Urinary bladder (tissue), 4 donors: ENCODE measurements at places on chromosomes 5 and 9.

DNA sequence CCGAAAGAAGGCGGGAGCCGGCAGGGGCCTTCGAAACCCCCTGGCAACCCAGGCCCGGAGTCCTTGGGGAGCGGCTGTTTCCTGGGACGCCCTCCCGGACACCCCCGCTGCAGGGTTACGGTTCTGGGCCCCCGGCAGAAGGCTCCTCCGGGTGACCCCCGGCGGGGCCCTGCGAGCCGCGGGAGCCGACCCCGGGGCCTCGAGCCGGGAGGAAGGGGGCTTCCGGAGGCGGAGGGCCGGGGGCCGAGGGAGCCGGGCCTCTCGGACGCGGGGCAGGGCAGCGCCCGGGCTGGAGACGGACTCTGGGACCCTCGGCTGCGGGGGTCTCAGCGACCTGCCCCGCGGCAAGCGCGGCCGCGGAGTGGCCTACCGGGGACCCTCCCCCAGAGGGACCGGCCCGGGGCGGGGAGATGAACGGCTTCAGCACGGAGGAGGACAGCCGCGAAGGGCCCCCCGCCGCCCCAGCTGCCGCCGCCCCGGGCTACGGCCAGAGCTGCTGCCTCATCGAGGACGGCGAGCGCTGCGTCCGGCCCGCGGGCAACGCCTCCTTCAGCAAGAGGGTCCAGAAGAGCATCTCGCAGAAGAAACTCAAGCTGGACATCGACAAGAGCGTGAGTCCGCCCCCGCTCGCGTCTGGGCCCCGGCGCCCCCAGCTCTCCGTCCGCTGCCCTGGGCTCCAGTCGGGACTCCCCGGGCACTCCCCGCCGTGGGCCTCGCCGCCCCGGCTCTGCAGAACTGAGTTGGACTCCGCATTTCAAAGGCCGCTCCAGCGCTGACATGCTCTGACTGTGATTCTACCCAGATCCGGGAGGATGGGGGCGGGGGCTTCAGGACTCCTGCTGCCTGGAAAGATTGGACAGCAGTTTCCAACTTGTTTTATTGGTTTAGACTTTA lies 645 bp downstream of the SAP30L start:
- DNase-seq, result no peak

- DNase-seq, result no peak
Measured at GRCh38 chr9:101117161-101117560, 88.6 kb downstream of the PLPPR1 start.

DNA sequence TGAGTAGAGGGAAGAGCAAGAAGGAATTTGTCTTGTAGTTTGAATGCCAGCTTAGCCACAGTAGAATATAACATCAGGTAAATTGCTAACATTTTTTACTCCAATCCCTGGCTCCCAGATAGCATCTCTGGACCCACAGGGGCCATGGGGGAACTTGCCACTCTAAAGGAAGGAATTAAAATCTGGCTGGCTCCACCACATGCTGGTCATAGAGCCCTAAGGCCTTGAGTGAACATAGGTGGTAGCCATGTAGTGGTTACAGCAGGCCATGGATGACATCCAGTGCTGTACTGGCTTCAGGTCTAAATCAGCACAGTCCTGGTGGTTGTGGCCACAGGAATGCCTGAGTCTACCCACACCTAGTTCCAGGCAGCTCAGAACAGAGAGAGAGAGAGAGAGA lies 109.9 kb upstream of the RGMB start:
- no peak for DNase-seq

DNA sequence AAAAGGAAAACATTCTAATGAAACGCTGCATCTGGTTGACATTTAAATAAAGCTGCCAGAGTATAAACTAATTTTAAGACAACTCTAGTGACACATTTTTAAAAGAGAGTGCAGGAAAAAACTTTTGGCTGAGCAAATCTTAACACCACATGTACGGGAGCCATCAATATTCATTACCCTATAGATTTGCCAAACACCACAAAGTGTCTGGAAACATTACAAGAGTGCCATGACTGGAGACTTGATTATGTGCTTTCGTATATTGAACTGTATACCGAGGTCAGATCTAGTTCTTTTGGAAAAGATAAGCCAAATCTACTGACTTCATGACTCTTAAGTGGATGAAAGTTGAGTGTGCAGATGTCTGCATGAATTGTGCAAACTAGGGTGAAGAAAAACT lies 10.6 kb upstream of the DMRT2 start:
- DNase-seq, result no peak

GRCh38 chr5:157597277-157597676 lies 21.7 kb upstream of the ADAM19 start:
- DNase-seq, result no peak

- DNase-seq, result no peak
Measured at GRCh38 chr9:87643107-87643650, 82.7 kb upstream of the CTSL start.

- peak; percentile 29 for DNase-seq
Measured at GRCh38 chr5:956941-957747, 51.5 kb upstream of the NKD2 start.

GRCh38 chr9:115992834-115993233 lies 160.8 kb upstream of the PAPPA start:
- DNase-seq, result no peak

GRCh38 chr9:108579757-108580439 lies 275.9 kb downstream of the ACTL7B start:
- DNase-seq, result no peak

- no peak for DNase-seq
Measured at GRCh38 chr5:116605310-116606070, 30.9 kb upstream of the SEMA6A start.

- DNase-seq, result peak; percentile 81
Measured at GRCh38 chr9:130451509-130452388, 7.0 kb downstream of the ASS1 start.

DNA sequence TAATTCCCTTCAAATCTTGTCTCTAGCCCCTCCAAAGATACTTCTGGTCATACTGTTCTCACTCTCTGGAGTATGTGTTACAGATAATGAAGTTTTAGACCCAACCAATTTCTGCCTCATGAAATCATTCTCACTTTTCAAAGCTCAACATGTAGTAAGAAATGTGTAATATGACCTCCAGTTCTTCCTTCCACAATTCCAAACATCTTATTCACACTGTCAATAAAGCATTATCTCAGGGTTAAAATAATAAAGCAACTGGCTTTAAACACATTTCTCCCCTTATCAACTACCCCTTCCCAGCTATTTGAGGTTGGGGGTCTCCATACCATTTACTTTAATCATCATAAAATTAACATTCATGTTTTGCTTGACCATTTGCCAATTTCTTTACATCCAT lies 654.1 kb downstream of the RAB3C start:
- DNase-seq, result no peak

DNA sequence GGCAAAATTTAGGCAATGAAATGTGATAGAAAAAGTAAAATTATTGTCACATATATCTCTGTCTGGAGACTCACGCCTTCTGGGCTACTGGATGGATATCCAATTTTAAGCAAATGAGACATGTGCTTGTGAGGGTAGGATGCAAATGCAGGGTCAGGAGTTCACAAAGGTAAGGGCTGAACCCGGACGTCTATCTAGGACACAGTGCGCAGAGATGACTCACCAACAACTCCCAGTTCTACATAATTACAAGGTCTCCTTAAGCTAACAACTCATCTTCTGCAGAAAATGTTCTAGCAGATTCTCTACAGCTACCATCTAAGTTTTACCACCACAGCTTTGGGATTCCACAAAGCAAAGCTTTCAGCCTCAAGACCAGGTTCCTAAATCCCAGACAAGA lies 160.5 kb downstream of the ENTREP1 start:
- no peak for DNase-seq

DNA sequence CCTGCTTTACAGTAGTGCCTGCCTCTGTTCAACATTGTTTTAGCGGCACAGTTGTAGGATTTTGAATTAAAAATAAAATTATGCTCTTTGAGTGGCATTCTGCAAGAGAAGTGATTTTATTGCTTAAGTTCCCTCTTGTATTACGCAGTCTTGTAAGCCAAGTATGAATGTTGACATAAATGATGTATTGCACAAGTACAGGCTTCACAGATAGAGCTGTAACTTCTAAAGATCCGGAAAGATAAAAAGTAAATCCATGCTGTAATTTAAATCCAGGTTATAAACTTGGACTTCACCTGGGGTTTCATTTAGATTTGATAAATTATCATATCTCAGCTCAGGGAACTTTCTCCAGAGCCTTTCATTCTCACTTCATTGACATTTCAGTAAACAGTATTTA lies 1114.7 kb downstream of the PTPRD start:
- no peak for DNase-seq

GRCh38 chr5:54251981-54252380 lies 58.4 kb downstream of the ARL15 start:
- no peak for DNase-seq

DNA sequence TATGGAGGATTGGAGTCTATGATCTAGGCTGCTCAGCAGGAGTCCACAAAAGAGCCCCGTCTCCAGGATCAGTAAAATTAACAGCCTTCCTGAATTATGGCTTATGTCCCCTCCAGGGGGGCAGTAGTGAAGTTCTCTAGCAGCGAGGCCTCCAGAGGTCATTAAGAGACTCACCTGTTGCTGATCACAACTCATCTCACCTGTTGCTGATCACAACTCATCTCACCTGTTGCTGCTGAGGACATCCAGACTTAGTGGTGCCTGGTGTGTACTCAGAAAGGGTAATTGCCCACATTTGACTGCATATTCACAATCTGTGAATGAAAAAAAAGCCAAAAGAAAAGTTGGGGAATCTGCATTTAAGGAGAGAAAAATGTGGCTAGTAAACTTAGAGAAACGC lies 129.5 kb downstream of the SMARCA2 start:
- DNase-seq, result no peak

GRCh38 chr5:23385036-23385435 lies 122.4 kb upstream of the PRDM9 start:
- no peak for DNase-seq

GRCh38 chr5:65555287-65555686 lies 7.7 kb downstream of the CENPK start:
- DNase-seq, result no peak

- no peak for DNase-seq
Measured at GRCh38 chr5:17441351-17441750, 56.7 kb upstream of the TAF11L2 start.

DNA sequence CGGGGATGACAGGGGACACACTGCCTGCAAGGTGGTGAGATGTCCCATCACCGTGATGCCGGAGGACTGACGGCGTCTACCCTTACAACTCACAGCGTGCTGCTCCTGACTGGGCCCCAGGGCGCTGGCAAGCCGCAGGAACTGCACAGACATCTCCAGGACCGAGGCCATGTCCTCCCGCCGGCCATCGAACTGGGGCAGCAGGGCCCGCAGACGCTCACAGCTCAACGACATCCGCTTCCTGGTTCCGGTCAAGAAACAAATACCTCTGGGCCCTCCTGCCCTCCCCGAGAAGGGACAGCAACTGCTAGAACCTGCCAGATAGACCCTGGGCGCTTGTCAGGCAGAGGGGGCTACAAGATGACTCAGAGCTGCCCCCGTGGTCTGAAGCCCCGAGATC lies 1.0 kb downstream of the SOHLH1 start:
- no peak for DNase-seq

DNA sequence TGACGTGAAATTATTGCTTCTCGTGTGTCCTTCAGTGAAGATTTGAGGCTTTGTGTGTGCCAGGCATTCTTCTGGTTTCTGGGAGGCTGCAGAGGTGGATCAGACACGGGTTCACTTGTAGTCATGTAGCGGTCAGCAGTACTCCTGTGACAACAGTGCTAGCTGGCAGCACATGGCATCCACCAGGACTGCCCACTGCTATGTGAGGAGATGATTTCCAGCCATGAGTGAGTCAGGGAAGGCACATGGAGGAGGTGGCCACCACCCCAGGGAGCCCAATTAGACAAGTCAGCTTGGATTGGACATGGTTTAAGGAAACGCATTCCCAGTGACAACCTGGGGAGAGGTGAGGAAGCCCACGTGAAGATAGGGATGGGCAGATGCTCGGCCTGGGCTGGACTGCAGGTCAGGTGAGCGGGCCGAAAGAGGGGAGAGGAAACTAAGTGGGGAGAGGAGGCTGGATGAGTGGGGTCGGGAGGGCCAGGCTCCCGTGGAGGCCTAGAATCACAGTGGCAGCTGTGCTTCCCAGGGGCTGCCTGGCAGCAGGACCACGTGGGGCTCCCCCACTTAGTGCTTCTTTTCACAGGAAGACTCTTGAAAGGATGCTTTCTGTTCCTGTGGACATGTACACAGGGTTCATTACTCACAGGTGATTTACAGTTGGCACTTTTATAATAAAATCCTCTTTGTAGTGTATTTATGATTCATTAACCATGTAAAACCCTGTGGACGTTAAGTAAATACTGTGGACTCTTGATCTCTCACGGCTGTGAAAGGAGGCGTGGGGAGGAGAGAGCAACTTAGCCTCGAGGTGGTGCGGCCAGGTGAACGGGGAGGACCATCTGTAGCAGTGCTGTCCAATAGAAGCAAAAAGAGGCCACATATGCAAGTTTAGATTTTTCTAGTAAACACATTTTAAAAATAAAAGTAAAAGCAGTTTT lies 80.0 kb upstream of the OTULINL start:
- no peak for DNase-seq

DNA sequence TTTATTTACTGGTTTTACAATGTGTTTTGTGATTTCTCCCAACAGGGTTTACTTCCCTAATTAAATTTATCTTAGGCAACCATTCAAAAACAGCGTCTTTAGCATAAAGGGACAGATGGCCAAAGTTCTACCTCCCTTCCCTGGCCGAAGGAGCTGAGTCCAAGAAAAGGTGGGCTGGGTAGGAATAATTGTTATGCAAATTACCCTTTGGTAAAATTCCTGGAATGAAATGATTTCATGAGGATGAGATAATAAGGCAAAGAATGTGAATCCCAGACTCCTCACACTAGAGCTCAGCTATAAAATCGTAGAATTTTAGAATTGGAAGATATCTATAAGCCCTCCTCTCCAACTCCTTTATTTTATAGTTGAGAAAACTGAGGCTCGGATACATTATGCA lies 119.6 kb downstream of the SGCD start:
- DNase-seq, result no peak

DNA sequence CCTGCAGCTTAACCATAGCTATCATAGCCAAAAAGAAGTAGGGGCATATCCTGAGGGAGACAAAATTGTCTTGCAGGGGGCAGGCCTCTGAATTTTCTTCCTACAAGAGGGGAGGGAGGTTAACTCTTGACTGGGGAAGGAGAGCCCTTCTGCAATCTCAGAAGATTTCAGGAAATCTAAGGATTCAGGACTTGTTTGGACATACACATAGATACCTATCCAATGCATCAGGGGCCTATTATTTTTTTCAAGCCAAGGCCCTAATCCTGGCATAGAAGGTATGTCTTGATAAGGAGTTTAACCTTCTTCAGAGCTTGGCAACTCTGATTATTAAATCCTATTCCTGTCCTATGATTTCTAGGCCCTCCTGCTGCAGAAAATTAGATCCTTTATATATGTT lies 375.1 kb upstream of the ACTBL2 start:
- no peak for DNase-seq

- no peak for DNase-seq
Measured at GRCh38 chr9:35932735-35933134, 23.4 kb downstream of the SPAAR start.

DNA sequence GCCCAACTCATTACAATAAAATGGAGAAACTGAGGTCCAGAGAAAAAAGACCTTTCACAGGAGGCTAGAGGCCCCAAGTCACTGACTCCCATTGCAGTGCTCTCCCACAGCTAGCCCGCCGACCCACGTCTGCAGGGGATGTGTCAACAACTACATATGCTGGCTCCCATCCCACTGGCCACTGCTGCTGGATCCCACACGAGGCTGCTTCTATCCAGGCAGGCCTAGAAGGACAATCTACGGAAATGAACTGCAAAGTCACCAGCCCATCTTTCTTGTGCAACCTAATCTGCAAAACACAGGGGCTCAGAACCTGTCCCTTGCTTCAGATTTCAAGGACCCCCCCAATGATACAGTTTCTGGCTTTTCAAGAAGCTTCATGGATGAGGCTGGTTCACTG lies 24.0 kb downstream of the RAPGEF1 start:
- DNase-seq, result no peak

GRCh38 chr5:80399526-80400239 lies 8.2 kb upstream of the ZFYVE16 start:
- no peak for DNase-seq
